Globus pallidus (tissue), 1 donor: ENCODE measurements at places on chromosomes 5 and 9.

GRCh38 chr5:174273325-174273724 is 227.8 kb downstream of the NSG2 start:
- no peak for DNase-seq

DNA sequence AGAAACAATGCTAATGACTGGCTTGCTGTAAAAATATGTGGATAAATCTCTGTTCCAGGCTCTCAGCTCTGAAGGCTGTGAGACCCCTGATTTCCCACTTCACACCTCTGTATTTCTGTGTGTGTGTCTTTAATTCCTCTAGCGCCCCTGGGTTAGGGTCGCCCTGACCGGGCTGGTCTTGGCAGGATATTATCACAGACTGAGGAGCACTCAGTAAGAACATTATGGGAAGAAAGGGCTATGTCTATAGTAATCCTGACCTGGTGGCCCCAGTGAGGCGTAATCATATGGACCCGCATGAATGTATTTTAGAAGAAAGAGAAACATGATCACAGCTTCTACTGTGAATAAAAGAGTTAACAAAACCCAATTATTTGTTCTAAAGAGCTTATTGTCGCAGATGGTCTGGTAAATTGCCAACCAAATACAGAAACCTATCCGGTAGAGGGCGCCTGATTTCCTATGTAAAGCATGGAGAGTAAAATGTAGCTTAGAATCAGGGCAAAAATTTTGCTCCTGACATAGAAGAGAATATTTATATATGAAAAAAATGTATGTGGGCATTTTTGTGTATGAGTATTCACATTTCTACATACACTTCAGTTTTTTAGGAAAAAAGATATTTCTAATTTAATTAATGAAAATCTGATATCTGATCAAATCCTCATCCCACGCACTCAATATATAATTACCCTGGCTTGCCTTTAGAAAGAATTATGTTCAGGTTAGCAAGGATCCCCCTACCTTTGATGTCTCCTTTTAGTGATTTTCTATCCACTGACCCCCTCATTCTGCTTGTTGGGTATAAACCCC is 5.8 kb upstream of the IFNA1 start:
- peak; percentile 78 for DNase-seq

GRCh38 chr9:97781902-97782301 is 71.1 kb upstream of the FOXE1 start:
- DNase-seq, result no peak

DNA sequence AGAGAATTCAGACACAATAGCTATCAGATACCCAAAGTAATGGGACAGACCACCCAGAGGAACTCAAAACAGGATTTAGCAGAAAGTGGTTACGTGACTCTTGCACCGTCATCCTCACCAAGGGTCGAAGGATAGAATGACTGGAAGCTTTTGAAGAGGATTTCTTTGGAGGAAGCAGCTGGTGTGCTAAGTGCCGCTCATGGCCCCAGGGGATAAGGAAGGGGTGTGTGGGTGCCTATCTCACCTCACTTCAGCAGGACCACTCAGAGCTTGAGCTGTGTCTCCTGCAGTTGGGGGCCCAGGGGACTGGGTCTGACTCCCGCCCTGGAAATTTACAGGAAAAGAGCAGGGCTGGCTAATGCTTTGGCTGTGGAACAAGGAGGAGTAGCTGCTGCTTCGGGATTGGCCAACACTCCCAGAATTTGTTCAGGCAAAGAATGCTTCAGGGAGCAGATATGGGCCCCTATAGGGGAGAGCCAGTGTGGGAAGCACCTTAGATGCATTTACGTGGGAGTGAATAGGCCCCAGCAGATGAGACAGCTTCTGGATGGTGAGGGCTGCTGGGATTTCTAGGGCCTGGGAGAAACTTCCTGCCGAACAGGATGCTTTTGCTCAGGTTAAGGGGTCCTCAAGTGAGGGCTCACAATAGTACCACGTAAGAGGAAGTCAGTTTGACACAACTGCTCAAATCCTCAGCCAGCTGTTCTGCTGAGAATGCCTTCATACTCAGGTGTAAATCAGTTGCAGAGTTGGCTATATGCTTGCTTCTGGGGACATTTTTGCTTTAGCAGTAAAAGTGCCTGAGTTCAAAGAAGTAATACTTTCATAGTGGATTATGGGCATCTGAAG is 29.1 kb upstream of the TOMM5 start:
- DNase-seq, result no peak
